ENCODE measurements at places on chromosomes 1 and 21. TPM values are rescaled to one million over a fixed set of nuclear protein-coding genes. Genes with fewer than 3 reads are reported as not detected.
A peak's percentile ranks its signal among the peaks of the same experiment; 100 is the strongest.

DNA sequence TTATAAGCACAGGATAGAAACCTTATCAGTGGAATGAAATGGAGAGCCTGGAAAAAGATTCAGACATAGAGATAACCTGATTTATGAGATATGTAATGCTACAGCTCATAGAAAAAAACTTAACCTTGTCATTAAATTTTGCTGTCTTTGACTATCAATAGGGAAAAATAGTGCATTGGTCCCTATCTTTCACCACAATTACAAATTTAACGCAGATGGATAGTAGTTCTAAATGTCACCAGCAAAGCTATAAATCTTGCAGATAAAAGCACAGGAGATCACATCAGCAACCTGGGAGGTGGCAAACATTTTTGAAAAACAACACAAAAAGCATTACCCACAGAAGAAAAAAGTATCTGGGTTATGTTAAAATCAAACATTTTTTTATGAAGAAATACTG lies 831.6 kb downstream of the BRINP3 start:
- no peak for DNase-seq

- no peak for DNase-seq
These were observed 172.7 kb upstream of the FGGY start for GRCh38 chr1:59124166-59124565.

GRCh38 chr1:101995984-101996745 lies 561 bp downstream of the OLFM3 start:
- no peak for DNase-seq

- no peak for DNase-seq
These were observed 73.7 kb upstream of the UBE2U start for GRCh38 chr1:64129701-64130100.

GRCh38 chr21:28671549-28672195 lies 321.0 kb downstream of the LTN1 start:
- DNase-seq: no peak

DNA sequence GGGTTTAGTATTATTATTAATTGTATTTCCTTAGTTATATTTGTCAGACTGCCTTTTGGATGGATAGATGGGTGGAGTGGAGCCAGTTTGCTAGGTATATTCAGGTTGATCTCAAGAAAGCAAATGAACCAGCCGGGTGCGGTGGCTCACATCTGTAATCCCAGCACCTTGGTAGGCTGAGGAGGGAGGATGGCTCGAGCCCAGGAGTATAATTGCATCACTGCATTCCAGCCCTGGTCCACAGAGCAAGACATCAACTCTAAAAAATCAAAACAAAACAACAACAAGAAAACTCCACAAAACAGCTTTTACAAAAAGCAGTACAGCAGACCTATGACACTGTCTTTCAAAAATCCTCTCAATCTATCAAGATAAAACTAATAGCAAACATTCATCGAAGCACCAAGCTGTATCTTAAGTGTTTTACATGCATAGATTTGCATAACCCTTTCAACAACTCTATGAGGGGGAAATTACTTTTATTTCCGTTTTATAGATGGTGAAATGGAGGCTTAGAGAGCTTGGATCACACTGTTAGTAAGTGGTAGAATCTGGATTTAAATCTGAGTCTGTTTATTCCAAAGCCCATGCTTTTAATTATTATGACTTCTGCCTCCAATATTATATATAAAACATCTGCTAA lies 25.5 kb downstream of the KMO start:
- DNase-seq: no peak

Gene PYGO2
- total RNA-seq: 27.7 TPM

GRCh38 chr1:87103074-87103473 lies 188.6 kb downstream of the HS2ST1 start:
- no peak for DNase-seq

DNA sequence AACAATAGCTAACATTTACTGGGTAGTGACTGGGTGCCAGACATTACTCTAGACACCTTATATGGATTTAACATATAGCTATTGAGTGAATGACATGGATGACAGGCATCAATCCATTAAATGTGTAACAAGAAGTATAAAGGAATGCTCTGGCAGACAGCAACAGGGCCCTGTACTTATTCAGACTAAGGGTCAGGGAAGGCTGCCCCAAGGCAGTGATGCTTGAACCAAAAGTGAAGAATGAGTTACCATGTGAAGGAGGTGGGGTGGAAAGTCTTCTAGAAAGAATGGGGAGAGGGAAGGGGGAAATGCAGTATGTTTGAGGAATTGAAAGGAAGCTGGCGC lies 8.3 kb upstream of the PTPRF start:
- no peak for DNase-seq

Gene EFCAB14
- total RNA-seq: 45.1 TPM

GRCh38 chr21:17512253-17513213 lies at the start of gene CXADR:
Gene CXADR, plus strand, starts transcription at chr21:17513043. Its CDS starts 87 bp downstream, at chr21:17513130.
- DNase-seq: peak; percentile 74
